T-helper 22 cell (primary cell): ENCODE measurements at places on chromosomes 6 and 20.

DNA sequence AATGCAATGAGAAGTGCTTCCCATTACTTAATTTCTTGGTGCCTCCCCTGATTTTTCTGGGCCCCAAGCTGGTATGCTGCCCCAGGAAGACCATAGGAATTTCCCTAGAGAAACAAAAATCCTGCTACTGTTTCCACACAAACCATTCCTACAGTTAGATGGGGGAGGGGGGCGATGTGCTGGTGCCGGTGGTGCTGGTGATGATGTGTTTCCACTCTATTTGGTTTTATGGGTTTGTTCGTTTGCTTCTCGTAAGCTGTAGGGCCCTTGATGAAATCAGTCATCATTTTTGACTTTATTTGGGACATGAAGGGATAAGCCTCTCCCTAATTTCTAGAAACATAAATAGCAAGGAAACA lies 105.1 kb downstream of the MKKS start:
- no peak for DNase-seq

GRCh38 chr6:81093051-81093450 lies 659.4 kb downstream of the TENT5A start:
- no peak for DNase-seq

DNA sequence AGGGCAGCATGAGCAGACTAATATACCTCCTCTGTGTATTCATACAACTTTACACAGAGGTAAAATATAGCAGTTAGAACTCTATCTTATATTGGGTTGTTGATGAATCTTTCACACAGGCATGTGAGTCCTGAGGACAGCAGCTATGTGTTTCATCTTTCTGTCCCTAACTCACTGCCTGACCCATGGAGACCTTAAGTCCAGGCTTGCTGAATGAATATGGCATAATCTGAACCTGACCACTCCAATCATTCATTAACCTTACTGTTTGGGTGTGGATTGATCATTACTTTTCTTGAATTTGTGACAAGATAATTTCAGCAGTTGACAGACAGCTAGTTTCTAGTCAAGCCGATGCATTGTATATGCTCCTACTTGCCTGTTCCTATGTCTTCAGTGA lies 27.3 kb upstream of the TSPYL1 start:
- DNase-seq, result no peak

GRCh38 chr6:161626132-161626676 lies 352.3 kb upstream of the AGPAT4 start:
- DNase-seq, result no peak

- DNase-seq, result no peak
Measured at GRCh38 chr6:4113649-4114048, 21.7 kb downstream of the ECI2 start.

GRCh38 chr6:37176268-37177076 lies 6.5 kb downstream of the PIM1 start:
- no peak for DNase-seq
